ELF-1 (cell line): ENCODE measurements at places on chromosomes 6 and 20.

DNA sequence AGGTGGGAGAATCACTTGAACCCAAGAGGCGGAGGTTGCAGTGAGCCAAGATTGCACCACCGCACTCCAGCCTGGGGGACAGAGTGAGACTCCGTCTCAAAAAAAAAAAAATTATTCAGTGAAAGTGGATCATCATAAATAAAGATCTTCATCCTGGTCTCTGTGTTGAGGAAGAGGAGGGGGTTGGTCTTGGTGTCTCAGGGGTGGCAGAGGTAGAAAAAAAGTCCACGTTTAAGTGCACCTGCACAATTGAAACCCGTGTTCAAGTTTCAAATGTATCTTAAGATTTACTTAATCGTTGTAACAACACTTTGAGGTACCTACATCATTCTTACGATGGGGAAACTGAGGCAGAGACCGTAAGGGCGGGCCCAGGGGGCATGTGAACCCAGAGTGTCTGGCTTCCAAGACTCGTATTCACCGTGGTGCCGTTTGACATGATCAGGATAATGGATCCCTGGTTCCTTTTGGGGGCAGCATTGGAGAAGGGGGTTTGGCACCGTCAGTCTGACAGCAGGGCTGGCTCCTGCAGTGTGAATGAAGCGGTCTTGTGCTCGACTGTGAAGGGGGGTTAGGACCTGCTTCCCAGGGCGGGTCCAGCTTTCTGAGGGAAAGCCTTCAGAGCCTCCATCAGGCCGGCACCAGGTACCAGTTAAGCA is 32.9 kb upstream of the ID1 start:
- DNase-seq: no peak

DNA sequence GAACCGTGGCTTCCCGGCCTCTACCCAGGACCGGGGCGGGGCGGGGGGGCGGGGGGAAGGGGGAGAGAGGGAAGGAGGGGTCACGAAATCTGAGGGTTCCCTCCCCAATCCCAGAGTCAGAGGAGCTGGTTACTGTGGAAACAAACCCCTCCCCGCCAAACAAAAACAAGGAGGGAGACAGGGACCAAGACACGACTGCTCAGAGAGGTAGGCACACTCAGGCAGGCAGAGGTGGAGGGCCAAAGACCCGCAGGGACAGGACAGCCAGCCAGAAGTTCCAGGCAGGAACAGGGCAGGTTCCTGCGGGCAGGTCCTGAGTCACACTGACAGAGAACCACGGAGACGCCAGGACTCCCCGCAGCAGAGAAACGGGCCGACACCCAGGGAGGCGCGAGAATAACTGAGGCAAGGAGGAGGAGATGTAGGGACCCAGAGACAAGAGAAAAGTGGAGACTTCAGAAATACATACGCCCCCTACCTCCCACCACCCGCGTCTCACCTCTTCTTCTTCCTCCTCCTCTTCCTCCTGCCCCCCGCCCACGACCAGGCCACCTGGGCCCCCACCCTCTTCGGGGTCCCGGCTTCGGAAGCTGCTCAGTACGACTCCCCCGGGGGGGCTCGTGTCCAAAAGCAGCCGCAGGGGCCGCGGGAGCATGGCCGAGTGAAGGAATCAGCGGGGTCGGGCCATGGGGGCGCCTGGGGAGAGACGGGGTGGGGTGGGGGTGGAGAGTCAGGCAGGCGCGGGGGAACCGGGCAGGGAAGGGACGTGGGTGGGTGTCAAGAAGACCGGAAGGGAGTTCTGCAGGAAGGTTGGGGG is 578 bp downstream of the RGL2 start:
- peak; percentile 79 for DNase-seq

DNA sequence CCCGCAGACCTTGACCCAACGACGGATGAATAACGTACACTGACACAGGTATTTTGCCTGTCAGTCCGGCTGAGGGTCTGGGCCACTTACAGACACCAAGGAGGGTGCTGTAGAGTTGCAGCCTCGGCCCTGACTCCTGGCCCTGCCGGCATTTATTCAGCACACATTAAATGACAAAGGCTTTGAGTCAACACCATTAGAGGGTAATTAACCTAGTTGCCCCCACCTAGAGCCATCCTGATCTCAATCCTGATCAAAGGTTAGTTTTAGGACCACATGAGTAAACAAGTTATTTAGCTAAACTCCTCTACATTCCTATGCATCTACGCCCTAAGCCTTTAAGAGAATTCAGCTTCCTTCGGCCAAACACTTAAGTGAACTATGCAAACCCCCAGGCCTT is 11.9 kb upstream of the PM20D2 start:
- peak; percentile 78 for DNase-seq

- no peak for DNase-seq
Observed at GRCh38 chr6:36598326-36598725, 4.2 kb downstream of the SRSF3 start.

- peak; percentile 76 for DNase-seq
Observed at GRCh38 chr6:88165844-88166492, at the start of gene CNR1. CNR1 (minus strand) TSS chr6:88166347; CDS start chr6:88145274, 21,073 bp downstream.

DNA sequence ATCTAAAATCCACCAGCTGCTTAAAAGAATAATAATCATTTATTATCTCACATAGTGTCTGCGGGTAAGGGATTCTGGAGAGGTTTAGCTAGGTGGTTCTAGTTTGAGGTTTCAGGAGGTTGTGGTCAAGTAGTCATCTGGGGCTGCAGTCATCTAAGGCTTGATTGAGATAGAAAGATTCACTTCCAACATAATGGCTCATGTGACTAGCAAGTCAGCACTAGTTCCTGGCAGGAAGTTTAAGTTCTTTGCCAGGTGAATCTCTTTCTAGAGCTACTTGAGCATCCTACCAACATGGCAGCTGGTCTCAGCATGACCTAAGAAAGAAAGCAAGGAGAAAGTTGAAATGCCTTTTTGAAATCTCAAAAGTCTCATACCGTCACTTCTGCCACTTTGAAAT is 128.8 kb downstream of the EDN1 start:
- no peak for DNase-seq

DNA sequence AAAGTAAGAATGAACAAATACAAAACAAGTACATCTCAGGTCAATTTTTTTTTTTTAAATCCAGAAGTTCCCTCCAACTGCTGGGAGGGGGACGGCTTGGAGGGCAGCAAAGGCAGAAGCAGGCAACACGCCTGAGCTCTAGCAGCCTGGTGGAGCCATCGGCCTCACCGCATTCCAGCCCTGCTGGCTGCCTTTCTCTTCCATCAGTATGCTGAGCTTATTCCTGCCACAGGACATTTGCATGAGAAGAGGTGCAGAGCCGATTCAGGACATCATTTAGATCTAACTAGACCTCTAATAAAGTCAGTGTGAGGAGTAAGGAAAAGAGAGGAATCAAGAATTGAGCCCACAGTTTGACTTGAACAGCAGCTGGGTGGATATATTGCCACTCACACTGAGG is 318.8 kb downstream of the ZFAND3 start:
- peak; percentile 61 for DNase-seq

GRCh38 chr6:106692112-106692818 is 62.9 kb downstream of the QRSL1 start:
- DNase-seq: peak; percentile 69

- DNase-seq: peak; percentile 63
Observed at GRCh38 chr6:391559-392440, at the start of gene IRF4. IRF4 (plus strand) TSS chr6:391752; CDS start chr6:393153, 1,401 bp downstream.

GRCh38 chr6:13668291-13668928 is 43.2 kb downstream of the RANBP9 start:
- no peak for DNase-seq
